OCI-LY7 (cell line): ENCODE measurements at places on chromosomes 6 and 20.

DNA sequence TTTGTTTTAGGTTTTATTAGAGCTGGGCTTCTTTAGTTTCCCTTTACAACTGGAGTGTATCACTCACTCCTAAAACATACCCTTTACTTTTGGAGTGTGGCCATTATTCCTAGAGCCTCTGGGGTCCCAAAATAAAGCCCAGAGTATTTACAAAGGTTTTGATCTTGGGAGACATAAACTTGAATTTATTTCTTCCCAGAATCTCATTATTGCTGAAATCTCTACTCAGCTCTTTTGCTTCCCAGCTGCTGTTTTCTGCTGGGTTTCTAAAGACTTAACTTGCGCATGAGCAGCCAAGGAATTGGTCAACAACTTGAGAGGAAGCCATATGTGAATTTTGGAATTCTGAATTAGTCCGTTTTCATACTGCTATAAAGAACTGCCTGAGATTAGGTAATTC lies 94.5 kb upstream of the NRSN1 start:
- DNase-seq, result no peak

GRCh38 chr20:35942243-35942642 lies 12.1 kb downstream of the SCAND1 start:
- no peak for DNase-seq

DNA sequence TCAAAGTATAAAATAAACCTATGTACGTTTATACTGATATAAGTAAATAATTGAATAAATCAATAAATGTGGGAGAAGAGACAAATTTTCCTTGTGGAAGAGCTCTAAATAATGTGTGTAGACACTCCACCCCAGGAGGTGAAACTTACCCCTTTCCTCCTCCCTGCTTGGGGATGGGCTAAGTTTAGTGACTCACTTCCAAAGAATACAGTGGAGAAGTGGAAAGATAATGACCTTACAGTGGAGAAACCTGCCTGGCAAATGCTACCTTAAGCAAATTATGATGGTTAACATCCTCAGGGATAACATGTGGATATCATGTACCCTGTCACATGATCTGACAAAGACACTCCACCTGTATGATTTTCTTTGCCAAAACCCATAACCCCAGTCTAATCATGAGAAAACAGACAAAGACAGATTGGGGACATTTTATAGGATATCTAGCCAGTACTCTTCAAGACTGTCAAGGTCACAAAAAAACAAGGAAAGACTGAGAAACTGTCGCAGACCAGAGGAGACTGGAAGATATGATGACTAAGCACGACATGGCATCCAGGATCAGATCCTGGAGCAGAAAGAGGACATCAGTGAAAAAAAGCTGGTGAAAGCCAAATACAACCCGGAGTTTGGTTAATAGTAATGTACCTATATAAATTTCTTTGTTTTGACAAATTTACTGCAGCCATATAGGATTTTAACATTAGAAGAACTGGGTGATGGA lies 195.5 kb upstream of the PRDM1 start:
- DNase-seq, result no peak

DNA sequence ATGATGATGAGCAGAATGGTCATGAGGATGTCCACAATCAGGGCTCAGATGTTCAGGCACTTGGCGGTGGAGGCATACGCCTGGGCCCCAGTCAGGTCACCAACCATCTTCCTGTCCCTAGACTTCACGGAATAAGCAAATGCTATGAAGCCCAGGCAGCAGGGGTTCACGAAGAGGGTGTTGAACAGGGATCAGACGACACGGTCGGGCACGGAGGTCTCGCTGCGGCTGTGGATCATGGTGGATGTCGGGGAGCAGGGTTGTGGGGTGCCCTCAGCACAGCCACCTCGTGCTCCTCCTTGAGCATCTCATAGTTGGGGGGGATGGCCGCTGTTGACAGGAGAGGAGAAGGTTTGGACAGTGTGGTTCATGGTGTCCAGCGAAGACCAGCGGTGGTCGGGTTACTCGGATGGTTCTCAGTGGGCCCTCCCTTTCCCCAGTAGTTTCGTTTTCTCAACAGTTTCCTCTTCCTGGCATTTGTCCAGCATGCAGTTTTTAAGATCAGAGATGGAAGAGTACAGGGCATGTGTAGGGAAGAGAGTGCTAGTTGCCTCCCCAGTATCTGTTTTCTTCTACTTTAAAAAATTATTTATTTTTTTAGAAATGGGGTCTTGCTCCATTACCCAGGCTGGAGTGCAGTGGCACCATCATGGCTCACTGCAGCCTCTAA lies 20.3 kb upstream of the SPDEF start:
- no peak for DNase-seq
